ENCODE measurements at places on chromosomes 2 and 18. TPM values are rescaled to one million over a fixed set of nuclear protein-coding genes. Genes with fewer than 3 reads are reported as not detected.

DYNAP gene
- total RNA-seq: not detected

CD207 gene
- not detected for total RNA-seq

VWA3B gene
- not detected for total RNA-seq

LCT gene
- not detected for total RNA-seq

GKN2 gene
- not detected for total RNA-seq

LYG2 gene
- total RNA-seq: not detected

PTPRN gene
- total RNA-seq: 88.2 TPM

CCDC141 gene
- 0.18 TPM for total RNA-seq

SCG2 gene
- total RNA-seq: 5.6 TPM

PLEKHM3 gene
- 7.9 TPM for total RNA-seq

MAP2 gene
- total RNA-seq: 15.9 TPM

PAX3 gene
- total RNA-seq: not detected

- no peak overlapping the region for H3K27ac ChIP-seq
- peaks cover 9% of the 10 kb centered on the region for H3K4me1 ChIP-seq
- no peak for DNase-seq
Observed at GRCh38 chr2:134301928-134302260, 48.0 kb downstream of the MGAT5 start.

DNA sequence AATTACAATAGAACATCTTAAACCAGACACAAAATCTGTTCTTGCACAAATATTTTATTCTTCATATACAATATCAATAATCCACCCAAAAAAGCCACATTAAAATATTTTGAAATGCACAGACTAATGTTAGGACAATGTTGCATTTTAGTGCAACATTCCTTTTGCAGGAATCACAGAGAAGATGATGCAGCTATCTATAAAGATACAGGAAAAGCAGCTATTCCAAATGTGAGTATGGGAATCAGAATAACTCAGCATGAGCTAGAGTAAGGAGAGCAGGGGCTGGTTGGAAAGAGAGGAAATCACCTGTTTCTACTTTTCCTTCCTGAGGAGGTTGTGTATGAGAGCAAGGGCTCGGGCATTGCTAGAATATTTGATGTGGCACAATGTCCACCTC is 4.8 kb downstream of the C2orf66 start:
- no peaks in the 10 kb centered on the region for H3K27me3 ChIP-seq
- H3K27ac ChIP-seq: no peak overlapping the region

GRCh38 chr2:52571380-52572347 is 1195.9 kb upstream of the CHAC2 start:
- H3K4me1 ChIP-seq: no peaks in the 10 kb centered on the region
- no peaks in the 10 kb centered on the region for H3K36me3 ChIP-seq
- no peaks in the 10 kb centered on the region for H3K27me3 ChIP-seq
- H3K4me3 ChIP-seq: no peak overlapping the region

GRCh38 chr2:142075826-142076225 is 55.0 kb downstream of the LRP1B start:
- DNase-seq: no peak
- H3K27me3 ChIP-seq: no peaks in the 10 kb centered on the region
- H3K4me3 ChIP-seq: no peak overlapping the region
- no peaks in the 10 kb centered on the region for H3K36me3 ChIP-seq
- H3K4me1 ChIP-seq: no peaks in the 10 kb centered on the region

DNA sequence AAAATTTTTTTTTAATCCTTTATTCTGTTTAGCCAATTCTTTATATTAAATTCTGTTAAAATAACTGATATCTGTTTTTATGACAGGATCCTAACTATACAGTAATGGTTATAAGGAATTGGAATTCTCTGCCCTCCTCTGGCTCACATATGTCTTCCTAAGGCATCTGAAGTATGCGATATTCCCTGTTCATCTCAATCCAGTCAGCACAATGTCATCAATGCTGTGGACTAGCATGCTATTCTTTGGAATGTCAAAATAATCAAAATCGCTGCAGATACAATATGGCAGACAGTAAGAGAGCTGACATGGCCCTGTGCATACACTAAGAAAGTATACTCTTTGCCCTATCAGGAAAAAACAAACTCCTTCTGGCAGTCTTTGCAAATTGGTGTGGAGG is 107.6 kb downstream of the AP1S3 start:
- H3K36me3 ChIP-seq: no peaks in the 10 kb centered on the region
- H3K27me3 ChIP-seq: no peaks in the 10 kb centered on the region
- no peak overlapping the region for H3K27ac ChIP-seq
- peaks cover 17% of the 10 kb centered on the region for H3K4me1 ChIP-seq
- H3K4me3 ChIP-seq: no peak overlapping the region

GRCh38 chr2:240165661-240166060 is 25.2 kb upstream of the OTOS start:
- DNase-seq: no peak
- peaks cover 4% of the 10 kb centered on the region for H3K27me3 ChIP-seq
- H3K4me3 ChIP-seq: no peak overlapping the region
- H3K36me3 ChIP-seq: no peaks in the 10 kb centered on the region
- H3K27ac ChIP-seq: no peak overlapping the region

- H3K27ac ChIP-seq: no peak overlapping the region
- no peaks in the 10 kb centered on the region for H3K36me3 ChIP-seq
- H3K27me3 ChIP-seq: no peaks in the 10 kb centered on the region
- DNase-seq: no peak
Observed at GRCh38 chr2:133975676-133976428, 278.0 kb upstream of the MGAT5 start.

- no peak overlapping the region for H3K27ac ChIP-seq
- no peak overlapping the region for H3K4me3 ChIP-seq
- no peak for DNase-seq
- peaks cover 20% of the 10 kb centered on the region for H3K4me1 ChIP-seq
- no peaks in the 10 kb centered on the region for H3K36me3 ChIP-seq
Observed at GRCh38 chr18:3590096-3590630, 140.2 kb downstream of the TGIF1 start.

DNA sequence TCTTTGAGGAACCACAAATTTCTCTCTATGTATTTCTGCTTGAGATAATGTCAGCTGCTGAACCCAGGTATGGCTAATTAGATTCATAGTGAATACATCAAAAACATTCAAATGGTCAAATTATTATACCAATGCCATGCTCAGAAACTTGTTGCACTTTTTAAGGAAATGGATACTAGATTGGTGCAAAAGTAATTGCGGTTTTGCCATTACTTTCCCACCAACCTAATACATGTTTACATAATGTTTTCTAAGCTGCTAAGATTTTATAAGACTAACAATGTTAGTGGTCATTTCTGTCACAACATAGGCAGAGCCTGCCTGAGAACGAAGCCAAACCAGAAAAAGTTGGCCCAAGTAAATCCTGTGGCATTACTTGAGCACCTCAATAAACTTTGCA is 568.2 kb upstream of the LRATD1 start:
- no peaks in the 10 kb centered on the region for H3K36me3 ChIP-seq
- no peaks in the 10 kb centered on the region for H3K4me1 ChIP-seq
- no peak for DNase-seq

DNA sequence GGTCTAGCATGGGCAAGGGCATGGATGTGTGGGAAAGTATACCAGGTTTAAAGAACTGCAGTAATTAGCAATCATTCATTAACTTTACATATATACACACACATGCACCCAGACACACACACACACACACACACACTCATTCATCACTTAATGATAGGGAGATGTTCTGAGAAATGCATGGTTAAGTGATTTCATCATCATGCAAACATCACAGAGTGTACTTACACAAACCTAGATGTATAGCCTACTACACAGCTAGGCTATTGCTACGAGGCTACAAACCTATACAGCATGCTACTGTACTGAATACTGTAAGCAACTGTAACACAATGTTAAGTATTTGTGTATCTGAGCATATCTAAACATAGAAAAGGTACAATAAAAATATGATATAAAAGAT is 83.6 kb downstream of the COLEC12 start:
- H3K4me1 ChIP-seq: peaks cover 41% of the 10 kb centered on the region
- H3K27ac ChIP-seq: no peak overlapping the region
- DNase-seq: no peak
- no peak overlapping the region for H3K4me3 ChIP-seq
- H3K36me3 ChIP-seq: no peaks in the 10 kb centered on the region

DNA sequence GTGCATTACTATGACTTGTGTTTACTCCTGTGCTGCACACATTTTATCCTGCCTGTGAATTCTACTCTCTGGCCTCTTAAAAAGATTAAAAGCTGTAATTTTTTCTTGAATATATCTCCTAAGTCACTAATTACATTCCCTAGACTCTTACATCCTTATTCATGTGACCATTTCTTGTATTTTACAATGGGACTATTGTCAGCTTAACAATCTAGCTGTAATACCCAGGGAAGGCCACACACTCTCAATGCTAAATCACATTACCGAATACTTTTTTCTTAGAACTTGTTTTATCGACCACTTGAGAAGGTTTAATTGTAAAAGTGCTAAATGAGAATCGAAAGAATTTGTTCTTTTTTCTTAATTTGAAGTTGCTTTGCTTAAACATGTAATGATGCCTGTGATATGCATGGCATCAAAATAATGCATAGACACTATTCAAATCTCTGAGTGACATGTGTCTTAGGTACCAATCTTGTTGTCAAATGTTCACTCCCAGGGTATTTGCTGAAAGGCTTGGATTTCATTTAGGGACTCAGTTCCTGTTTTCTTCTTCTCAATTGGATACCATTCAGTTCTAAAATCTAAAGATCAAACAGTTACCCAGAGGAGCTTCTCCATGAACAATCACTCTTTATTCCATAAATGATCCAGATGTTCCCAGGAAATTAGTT is 498.5 kb downstream of the DPP10 start:
- no peak overlapping the region for H3K4me3 ChIP-seq
- H3K27me3 ChIP-seq: no peaks in the 10 kb centered on the region
- H3K4me1 ChIP-seq: no peaks in the 10 kb centered on the region
- H3K27ac ChIP-seq: no peak overlapping the region
- DNase-seq: no peak

DNA sequence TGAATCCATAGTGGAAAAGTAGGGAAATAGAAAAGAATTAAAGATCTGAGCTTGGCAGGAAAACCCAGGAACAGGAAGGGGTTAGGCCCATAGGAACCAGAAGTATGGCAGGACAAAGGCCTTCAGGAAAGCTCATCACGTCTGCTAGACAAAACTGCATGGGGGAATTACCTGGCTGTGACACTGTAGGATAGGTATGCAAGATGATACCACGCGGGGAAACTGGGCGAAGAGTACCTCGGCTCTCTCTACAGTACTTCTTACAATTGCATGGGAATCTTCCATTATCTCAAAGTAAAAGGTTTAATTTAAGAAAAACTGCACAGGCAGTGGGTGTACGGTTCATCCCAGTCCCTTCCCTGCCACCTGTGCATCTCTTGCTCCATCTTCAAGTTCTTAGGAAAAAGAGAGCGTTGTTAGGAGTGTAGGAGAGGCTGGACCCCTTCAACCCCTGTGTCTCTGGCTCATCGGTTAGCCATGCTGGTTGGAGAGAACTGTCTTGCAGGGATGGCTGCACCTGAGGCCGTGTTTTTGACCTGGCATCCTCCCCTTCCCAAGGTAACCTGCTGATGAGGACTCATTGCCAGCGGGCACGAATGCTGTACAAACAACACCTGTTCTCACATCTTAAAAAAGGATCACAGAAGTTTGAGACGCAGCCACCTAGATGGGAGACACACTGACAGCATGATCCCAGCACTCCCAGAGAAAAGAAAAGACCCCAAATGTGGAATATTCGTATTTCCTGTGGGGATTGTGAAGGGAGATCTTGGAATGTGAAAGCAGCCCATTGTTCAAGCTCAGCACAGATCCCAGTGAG is 120.5 kb upstream of the COPS8 start:
- no peak overlapping the region for H3K4me3 ChIP-seq
- H3K4me1 ChIP-seq: no peaks in the 10 kb centered on the region
- H3K27me3 ChIP-seq: no peaks in the 10 kb centered on the region
- no peak for DNase-seq
- no peak overlapping the region for H3K27ac ChIP-seq

GRCh38 chr2:178448968-178449661 is 1.9 kb downstream of the PRKRA start:
- no peaks in the 10 kb centered on the region for H3K27me3 ChIP-seq
- H3K36me3 ChIP-seq: peaks cover 30% of the 10 kb centered on the region
- peaks cover 14% of the 10 kb centered on the region for H3K4me1 ChIP-seq
- no peak overlapping the region for H3K27ac ChIP-seq

GRCh38 chr2:174914853-174915760 is 90.1 kb downstream of the CHN1 start:
- H3K27me3 ChIP-seq: no peaks in the 10 kb centered on the region
- DNase-seq: no peak
- H3K27ac ChIP-seq: no peak overlapping the region
- no peaks in the 10 kb centered on the region for H3K4me1 ChIP-seq
- no peak overlapping the region for H3K4me3 ChIP-seq
- H3K36me3 ChIP-seq: no peaks in the 10 kb centered on the region

- no peak for DNase-seq
- no peaks in the 10 kb centered on the region for H3K27me3 ChIP-seq
- no peak overlapping the region for H3K27ac ChIP-seq
- no peaks in the 10 kb centered on the region for H3K4me1 ChIP-seq
- no peak overlapping the region for H3K4me3 ChIP-seq
Observed at GRCh38 chr2:41142478-41142877, 690.6 kb upstream of the SLC8A1 start.

- H3K27ac ChIP-seq: no peak overlapping the region
- no peak for DNase-seq
- H3K27me3 ChIP-seq: peaks cover 12% of the 10 kb centered on the region
- no peaks in the 10 kb centered on the region for H3K36me3 ChIP-seq
- H3K4me3 ChIP-seq: peak overlapping the region; percentile 33
Observed at GRCh38 chr18:21241301-21242048, 557 bp upstream of the GREB1L start.

- H3K36me3 ChIP-seq: no peaks in the 10 kb centered on the region
- no peak overlapping the region for H3K4me3 ChIP-seq
- H3K4me1 ChIP-seq: no peaks in the 10 kb centered on the region
- no peaks in the 10 kb centered on the region for H3K27me3 ChIP-seq
- DNase-seq: no peak
Observed at GRCh38 chr2:122251158-122251557, 495.7 kb downstream of the TSN start.

DNA sequence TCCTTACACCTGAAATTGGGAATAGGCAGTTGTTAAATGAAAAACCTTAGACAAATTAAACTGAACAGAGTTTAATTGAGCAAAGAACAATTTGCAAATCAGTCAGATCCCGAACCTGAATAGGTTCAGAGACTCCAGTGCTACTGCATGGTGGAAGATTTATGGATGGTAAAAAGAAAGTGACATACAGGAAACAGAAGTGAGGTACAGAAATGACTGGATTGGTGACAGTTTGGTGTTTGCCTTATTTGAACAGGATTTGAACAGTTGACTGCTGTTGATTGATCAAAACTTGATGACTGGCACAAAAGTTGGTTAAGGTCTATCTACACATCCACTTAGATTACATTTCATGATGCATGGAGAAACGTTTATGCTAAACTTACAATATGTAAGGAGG is 248.8 kb downstream of the HNMT start:
- H3K4me1 ChIP-seq: no peaks in the 10 kb centered on the region
- no peak overlapping the region for H3K4me3 ChIP-seq
- no peaks in the 10 kb centered on the region for H3K27me3 ChIP-seq
- H3K36me3 ChIP-seq: no peaks in the 10 kb centered on the region
- no peak overlapping the region for H3K27ac ChIP-seq

All from astrocyte (in vitro differentiated cells and primary cell).